ENCODE measurements at places on chromosomes 5 and 9. TPM values are rescaled to one million over a fixed set of nuclear protein-coding genes. Genes with fewer than 3 reads are reported as not detected.

SPATA31A1 gene
- not detected for total RNA-seq

RNF180 gene
- total RNA-seq, result not detected

KCNT1 gene
- total RNA-seq, result not detected

GHR gene
- total RNA-seq, result not detected

OMD gene
- not detected for total RNA-seq

WDR5 gene
- 40.4 TPM for total RNA-seq

GMCL2 gene
- total RNA-seq, result not detected

TLR4 gene
- not detected for total RNA-seq

DNA sequence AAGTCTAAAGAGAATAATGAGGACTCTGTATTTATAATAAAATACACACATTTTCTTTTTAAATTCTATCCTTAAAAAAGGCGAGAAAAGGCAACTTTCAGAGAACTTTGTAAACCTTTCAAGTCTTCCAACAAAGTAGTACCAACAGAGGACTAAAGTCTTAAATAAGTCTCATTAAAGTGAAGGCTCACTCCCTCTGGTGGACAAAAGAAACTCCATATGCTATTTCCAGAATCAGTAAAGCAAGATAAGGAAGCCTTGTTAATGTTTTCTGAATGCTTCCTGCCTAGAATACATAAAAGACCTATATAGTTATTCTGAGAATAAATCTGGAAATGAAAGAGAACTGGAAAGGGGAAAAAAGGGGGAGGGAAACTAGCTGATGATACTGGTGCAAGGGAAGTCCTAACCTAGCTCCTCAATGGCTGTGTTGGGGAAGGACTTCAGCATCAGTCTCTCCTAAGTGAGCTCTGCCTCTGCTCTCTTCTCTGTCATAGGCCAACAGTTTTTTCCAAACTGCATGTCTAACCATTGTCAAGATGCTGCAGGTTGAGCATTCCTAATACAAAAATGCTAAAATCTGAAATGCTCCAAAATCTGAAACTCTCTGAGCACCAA is 7.2 kb downstream of the HMGCS1 start:
- H3K4me3 ChIP-seq, result no peak overlapping the region
- no peak for DNase-seq
- H3K27me3 ChIP-seq, result no peaks in the 10 kb centered on the region
- H3K36me3 ChIP-seq, result peaks cover 39% of the 10 kb centered on the region
- H3K27ac ChIP-seq, result peak overlapping the region; percentile 75

GRCh38 chr9:126522612-126523356 is 90.9 kb upstream of the LMX1B start:
- peaks cover 16% of the 10 kb centered on the region for H3K4me1 ChIP-seq
- no peak for DNase-seq
- H3K4me3 ChIP-seq, result no peak overlapping the region
- H3K27me3 ChIP-seq, result peaks cover 27% of the 10 kb centered on the region
- H3K27ac ChIP-seq, result no peak overlapping the region

GRCh38 chr9:28249424-28249823 is 676.1 kb upstream of the C9orf72 start:
- H3K36me3 ChIP-seq, result no peaks in the 10 kb centered on the region
- H3K27me3 ChIP-seq, result no peaks in the 10 kb centered on the region
- H3K4me3 ChIP-seq, result no peak overlapping the region
- no peaks in the 10 kb centered on the region for H3K4me1 ChIP-seq
- no peak for DNase-seq

GRCh38 chr9:129836311-129837007 is 1.2 kb downstream of the USP20 start:
- H3K27me3 ChIP-seq, result no peaks in the 10 kb centered on the region
- H3K27ac ChIP-seq, result peak overlapping the region; percentile 94
- H3K4me3 ChIP-seq, result peak overlapping the region; percentile 92

DNA sequence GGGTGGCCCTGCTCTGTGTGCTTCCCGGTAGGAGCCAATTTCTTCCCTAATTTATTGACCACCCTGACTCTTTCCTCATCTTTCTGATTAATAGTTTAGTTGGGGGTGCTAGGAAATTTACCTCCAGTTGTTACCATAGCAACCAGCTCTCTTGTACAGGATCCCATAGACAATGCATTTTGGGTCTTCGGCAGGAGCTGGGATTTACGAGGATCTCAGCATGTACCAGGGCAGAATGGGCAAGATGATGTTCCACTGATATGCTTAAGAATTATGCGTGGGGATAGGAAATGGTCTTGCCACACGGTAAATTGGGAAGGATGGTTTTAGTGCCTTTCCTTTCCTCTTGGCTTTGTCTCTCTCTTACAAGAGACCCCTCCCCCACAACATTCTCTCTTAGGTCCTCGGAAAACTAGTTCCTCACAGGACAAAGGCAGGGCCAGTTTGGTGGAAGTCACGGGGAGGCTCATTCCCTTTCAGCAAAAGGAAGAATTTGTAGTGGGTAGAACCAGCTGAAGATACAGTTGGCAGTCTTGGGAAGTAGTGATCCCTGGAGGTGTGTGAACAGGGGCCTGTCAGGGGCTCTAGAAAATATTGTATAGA is 133.4 kb upstream of the SHB start:
- H3K36me3 ChIP-seq, result no peaks in the 10 kb centered on the region
- H3K4me1 ChIP-seq, result peaks cover 4% of the 10 kb centered on the region
- H3K4me3 ChIP-seq, result no peak overlapping the region
- DNase-seq, result no peak

GRCh38 chr5:2902186-2902585 is 150.7 kb upstream of the IRX2 start:
- no peak overlapping the region for H3K27ac ChIP-seq
- no peaks in the 10 kb centered on the region for H3K27me3 ChIP-seq
- H3K4me1 ChIP-seq, result no peaks in the 10 kb centered on the region
- no peaks in the 10 kb centered on the region for H3K36me3 ChIP-seq
- no peak overlapping the region for H3K4me3 ChIP-seq

DNA sequence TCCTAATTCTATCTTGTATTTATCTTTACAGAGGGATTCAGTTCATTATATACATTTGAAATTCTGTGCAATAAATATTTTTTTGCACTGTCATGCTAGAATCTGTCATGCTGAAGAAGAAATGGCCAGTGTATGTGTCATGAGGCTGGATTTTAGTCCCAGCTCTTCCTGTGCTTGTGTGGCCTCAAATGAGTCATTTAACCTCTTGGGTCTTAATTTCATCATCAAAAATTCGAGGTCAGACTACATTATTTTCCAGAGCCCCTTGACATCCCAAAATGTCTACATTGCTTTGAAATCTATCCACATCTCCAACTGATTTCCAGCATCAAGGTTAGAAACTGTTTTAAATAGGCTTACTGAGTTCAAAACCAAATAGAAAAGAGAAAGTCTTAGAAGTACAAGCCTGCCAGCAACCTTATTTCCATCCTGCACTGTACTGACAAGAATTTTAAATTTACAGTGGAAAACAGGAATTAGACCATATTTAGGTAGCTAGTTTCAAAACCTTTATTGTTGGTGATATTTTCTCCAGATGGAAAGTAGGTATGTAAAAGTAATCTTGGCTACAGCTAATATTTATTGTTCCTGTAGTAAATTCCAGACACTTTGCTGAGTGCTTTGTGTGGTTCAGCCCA is 96.7 kb upstream of the MAMDC2 start:
- H3K27ac ChIP-seq, result no peak overlapping the region
- H3K4me3 ChIP-seq, result no peak overlapping the region
- H3K36me3 ChIP-seq, result no peaks in the 10 kb centered on the region

- DNase-seq, result no peak
- H3K36me3 ChIP-seq, result peaks cover 29% of the 10 kb centered on the region
- H3K4me3 ChIP-seq, result no peak overlapping the region
- H3K27me3 ChIP-seq, result no peaks in the 10 kb centered on the region
- no peak overlapping the region for H3K27ac ChIP-seq
- no peaks in the 10 kb centered on the region for H3K4me1 ChIP-seq
Observed at GRCh38 chr5:37685816-37686215, 154.0 kb downstream of the GDNF start.

- H3K4me1 ChIP-seq, result peaks cover 9% of the 10 kb centered on the region
- H3K4me3 ChIP-seq, result no peak overlapping the region
- H3K27ac ChIP-seq, result no peak overlapping the region
- no peaks in the 10 kb centered on the region for H3K36me3 ChIP-seq
Observed at GRCh38 chr5:141484310-141484640, 555 bp upstream of the PCDHGC4 start.

DNA sequence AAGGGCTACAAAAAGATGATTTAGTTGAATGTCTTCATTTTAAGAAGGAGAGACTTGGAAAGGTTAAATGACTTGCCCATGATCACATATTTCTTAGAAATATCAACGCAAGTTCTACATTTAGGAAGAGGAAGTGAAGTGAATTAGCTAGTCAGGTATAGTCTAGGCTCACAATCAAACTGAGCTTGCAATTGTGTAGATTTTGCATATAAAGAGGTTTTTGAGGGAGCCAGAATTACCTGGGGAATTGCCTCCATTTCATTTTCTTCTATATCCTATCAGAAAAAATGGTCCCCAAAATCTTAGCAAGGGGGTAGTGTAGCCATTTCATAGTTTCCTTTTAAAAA is 71.3 kb downstream of the MFAP3 start:
- H3K4me3 ChIP-seq, result no peak overlapping the region
- no peaks in the 10 kb centered on the region for H3K36me3 ChIP-seq
- no peak for DNase-seq
- H3K27me3 ChIP-seq, result no peaks in the 10 kb centered on the region

- no peak overlapping the region for H3K4me3 ChIP-seq
- DNase-seq, result no peak
Observed at GRCh38 chr9:16608906-16609305, 261.6 kb downstream of the BNC2 start.

DNA sequence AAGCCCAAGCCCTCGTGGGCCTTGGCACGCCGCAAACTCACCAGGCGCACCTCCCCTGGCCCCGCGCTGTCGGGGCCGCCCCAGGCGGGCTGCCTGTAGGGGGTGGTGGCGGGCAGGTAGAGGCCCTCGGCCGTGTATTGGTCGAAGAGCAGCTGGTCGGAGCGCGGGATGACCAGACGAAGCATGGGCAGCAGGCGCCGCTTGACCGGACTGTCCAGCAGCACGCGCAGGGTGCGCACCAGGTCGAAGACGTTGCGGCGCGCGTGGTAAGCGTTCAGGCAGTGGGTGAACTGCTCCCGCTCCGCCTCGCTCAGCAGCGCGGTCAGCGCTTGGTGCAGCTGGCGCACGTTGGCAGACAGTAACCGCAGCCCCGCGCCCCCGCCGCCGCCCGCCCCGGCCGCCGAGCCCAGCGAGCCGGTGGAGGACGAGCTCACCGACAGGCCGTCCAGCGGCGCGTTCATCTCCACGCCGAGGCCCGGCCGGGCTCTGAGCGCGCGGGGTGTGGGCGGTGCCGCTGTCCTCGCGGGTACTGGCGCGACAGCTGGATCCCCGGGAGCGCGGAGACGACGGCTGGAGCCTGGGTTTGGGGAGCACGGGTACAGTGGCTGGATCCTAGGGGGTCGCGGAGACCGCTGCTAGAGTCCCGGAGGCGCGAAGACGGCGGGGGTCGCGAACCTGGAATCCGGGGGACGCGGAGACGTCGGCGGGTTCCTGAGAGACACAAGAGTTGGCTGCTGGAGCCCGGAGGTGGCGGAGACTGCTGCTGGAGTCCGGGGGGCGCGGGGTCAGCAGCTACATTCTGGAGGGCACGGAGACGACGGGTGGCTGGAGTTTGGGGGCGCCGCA is 709 bp downstream of the WHRN start:
- H3K27me3 ChIP-seq, result peaks cover 15% of the 10 kb centered on the region
- peak overlapping the region; percentile 73 for H3K4me3 ChIP-seq
- no peaks in the 10 kb centered on the region for H3K36me3 ChIP-seq
- H3K4me1 ChIP-seq, result peaks cover 5% of the 10 kb centered on the region
- no peak overlapping the region for H3K27ac ChIP-seq

- peaks cover 2% of the 10 kb centered on the region for H3K27me3 ChIP-seq
- H3K36me3 ChIP-seq, result no peaks in the 10 kb centered on the region
Observed at GRCh38 chr9:3873818-3874217, 348.0 kb upstream of the RFX3 start.

- H3K36me3 ChIP-seq, result no peaks in the 10 kb centered on the region
- peak; percentile 72 for DNase-seq
- H3K4me3 ChIP-seq, result no peak overlapping the region
- peaks cover under 1% of the 10 kb centered on the region for H3K27me3 ChIP-seq
- H3K27ac ChIP-seq, result no peak overlapping the region
Observed at GRCh38 chr9:96317335-96317980, 15.5 kb upstream of the HSD17B3 start.

- no peaks in the 10 kb centered on the region for H3K27me3 ChIP-seq
- peaks cover 11% of the 10 kb centered on the region for H3K36me3 ChIP-seq
- no peak overlapping the region for H3K4me3 ChIP-seq
- no peak overlapping the region for H3K27ac ChIP-seq
- H3K4me1 ChIP-seq, result peaks cover 23% of the 10 kb centered on the region
Observed at GRCh38 chr9:79660615-79661014, 88.8 kb downstream of the TLE4 start.

DNA sequence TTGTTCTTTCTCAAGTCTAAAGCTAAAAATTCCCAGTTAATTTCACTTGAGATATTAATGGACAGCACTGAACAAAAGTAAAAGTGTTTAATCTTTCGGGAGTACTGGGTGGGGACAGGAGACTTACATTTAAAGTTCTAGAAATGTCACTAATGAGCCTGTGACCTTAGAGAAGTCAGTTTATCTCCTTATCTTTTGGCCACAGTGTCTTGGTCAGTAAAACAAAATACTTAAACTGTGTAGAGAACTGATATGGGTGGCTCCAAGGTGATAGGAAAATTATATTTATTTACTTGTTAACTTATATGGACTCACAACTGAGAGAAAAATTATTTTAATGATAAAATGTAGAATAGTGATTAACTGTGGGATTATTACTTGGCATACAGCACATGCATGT is 8.9 kb downstream of the IPO11 start:
- H3K27ac ChIP-seq, result no peak overlapping the region
- peaks cover 23% of the 10 kb centered on the region for H3K4me1 ChIP-seq
- DNase-seq, result no peak

- DNase-seq, result no peak
- no peaks in the 10 kb centered on the region for H3K27me3 ChIP-seq
- H3K4me1 ChIP-seq, result no peaks in the 10 kb centered on the region
- H3K4me3 ChIP-seq, result no peak overlapping the region
- peaks cover 2% of the 10 kb centered on the region for H3K36me3 ChIP-seq
- H3K27ac ChIP-seq, result no peak overlapping the region
Observed at GRCh38 chr9:113541019-113541900, 77.7 kb downstream of the RGS3 start.

- no peaks in the 10 kb centered on the region for H3K27me3 ChIP-seq
- DNase-seq, result no peak
- H3K4me1 ChIP-seq, result peaks cover 14% of the 10 kb centered on the region
- H3K36me3 ChIP-seq, result peaks cover 2% of the 10 kb centered on the region
Observed at GRCh38 chr5:169920474-169920873, 59.8 kb downstream of the INSYN2B start.

DNA sequence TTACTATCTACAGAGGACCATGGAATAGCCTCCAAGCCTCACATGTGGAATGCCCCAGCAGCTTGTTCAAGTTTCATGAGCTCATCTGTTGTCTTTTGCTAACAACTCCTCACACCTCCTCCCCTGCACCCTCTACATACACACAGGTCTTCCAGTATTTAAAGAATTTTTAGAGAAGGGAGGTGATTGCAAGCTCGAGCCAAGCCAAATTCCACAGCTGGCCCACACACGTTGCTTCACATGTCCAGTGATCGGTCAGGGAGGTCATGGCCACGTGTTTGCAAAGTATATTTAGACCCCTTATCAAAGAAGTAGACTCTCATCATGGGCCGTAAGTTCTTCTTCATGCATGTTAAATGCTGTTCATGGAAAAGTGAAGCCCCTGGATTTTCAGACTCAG is 281.7 kb downstream of the OSTF1 start:
- no peak for DNase-seq
- no peaks in the 10 kb centered on the region for H3K4me1 ChIP-seq
- no peaks in the 10 kb centered on the region for H3K36me3 ChIP-seq
- H3K27me3 ChIP-seq, result no peaks in the 10 kb centered on the region
- H3K4me3 ChIP-seq, result no peak overlapping the region

GRCh38 chr9:2574203-2574602 is 47.4 kb upstream of the VLDLR start:
- H3K4me3 ChIP-seq, result no peak overlapping the region
- no peak for DNase-seq
- no peaks in the 10 kb centered on the region for H3K36me3 ChIP-seq
- no peak overlapping the region for H3K27ac ChIP-seq
